G401 (cell line): ENCODE measurements at places on chromosomes 4 and X. TPM values are rescaled to one million over a fixed set of nuclear protein-coding genes. Genes with fewer than 3 reads are reported as not detected.

APLN gene
- not detected in 2 replicates for total RNA-seq

AMOT gene
- under 0.01 TPM in 1 of 2 replicates, not detected in the other for total RNA-seq

C1QTNF7 gene
- not detected in 2 replicates for total RNA-seq

NUDT11 gene
- 3.0 and 3.1 TPM in 2 replicates for total RNA-seq

ZFP42 gene
- total RNA-seq = not detected in 2 replicates

ZNF732 gene
- 0.55 and 6.4 TPM in 2 replicates for total RNA-seq

PPM1K gene
- 21.2 and 21.4 TPM in 2 replicates for total RNA-seq

RAB41 gene
- total RNA-seq = not detected in 2 replicates

CLCN4 gene
- total RNA-seq = 2.6 and 3.6 TPM in 2 replicates

ARL9 gene
- not detected in 2 replicates for total RNA-seq

NAP1L2 gene
- 0.86 TPM in 1 of 2 replicates, not detected in the other for total RNA-seq

CTSO gene
- 14.9 and 15.1 TPM in 2 replicates for total RNA-seq

KIF4A gene
- total RNA-seq = 33.4 and 38.1 TPM in 2 replicates

P2RY10 gene
- not detected in 2 replicates for total RNA-seq

NLGN4X gene
- not detected in 2 replicates for total RNA-seq

MAGEH1 gene
- 17.8 and 31.1 TPM in 2 replicates for total RNA-seq

INPP4B gene
- total RNA-seq = 62.1 and 70.7 TPM in 2 replicates

COX7B2 gene
- not detected in 2 replicates for total RNA-seq

APEX2 gene
- total RNA-seq = 8.3 and 10.7 TPM in 2 replicates

PLAC8 gene
- total RNA-seq = 74.0 and 106 TPM in 2 replicates

OTUD6A gene
- not detected in 2 replicates for total RNA-seq

IL1RAPL1 gene
- not detected in 2 replicates for total RNA-seq

PAGE1 gene
- not detected in 2 replicates for total RNA-seq

SPANXN3 gene
- not detected in 2 replicates for total RNA-seq

CT45A10 gene
- total RNA-seq = not detected in 2 replicates

USP17L28 gene
- not detected in 2 replicates for total RNA-seq

CHRDL1 gene
- not detected in 2 replicates for total RNA-seq

TCEAL3 gene
- total RNA-seq = 2.6 TPM in 1 of 2 replicates, not detected in the other

MAOA gene
- total RNA-seq = 0.18 and 1.1 TPM in 2 replicates

UCP1 gene
- not detected in 2 replicates for total RNA-seq

DRP2 gene
- total RNA-seq = not detected in 2 replicates

HMX1 gene
- 0.80 TPM in 1 of 2 replicates, not detected in the other for total RNA-seq

RADX gene
- 0.06 and 0.34 TPM in 2 replicates for total RNA-seq

NWD2 gene
- total RNA-seq = not detected in 2 replicates

NUDT10 gene
- 0.12 TPM in 1 of 2 replicates, not detected in the other for total RNA-seq

NCAPG gene
- total RNA-seq = 28.3 and 74.7 TPM in 2 replicates

CNOT6L gene
- total RNA-seq = 2.9 and 4.9 TPM in 2 replicates

DACH2 gene
- total RNA-seq = not detected in 2 replicates

VSIG4 gene
- total RNA-seq = not detected in 2 replicates

FIP1L1 gene
- 43.3 and 63.8 TPM in 2 replicates for total RNA-seq

ZNF827 gene
- 2.1 and 5.8 TPM in 2 replicates for total RNA-seq

CENPVL2 gene
- total RNA-seq = not detected in 2 replicates

ZC4H2 gene
- total RNA-seq = not detected in 2 replicates
